Progenitor cell of endocrine pancreas (in vitro differentiated cells): ENCODE measurements at places on chromosomes 11 and 22. TPM values are rescaled to one million over a fixed set of nuclear protein-coding genes. Genes with fewer than 3 reads are reported as not detected.

GRCh38 chr11:41018224-41018623, 441.2 kb downstream of the LRRC4C start:
- no peak overlapping the region for H3K4me3 ChIP-seq
- no peaks in the 10 kb centered on the region for H3K36me3 ChIP-seq
- H3K27me3 ChIP-seq: no peaks in the 10 kb centered on the region
- H3K4me1 ChIP-seq: peaks cover 3% of the 10 kb centered on the region

GRCh38 chr22:40922484-40923303, 28.5 kb upstream of the RBX1 start:
- no peak overlapping the region for H3K4me3 ChIP-seq
- DNase-seq: no peak
- H3K36me3 ChIP-seq: peaks cover 9% of the 10 kb centered on the region
- H3K4me1 ChIP-seq: peaks cover 1% of the 10 kb centered on the region

SLC22A8 gene
- total RNA-seq: 2.4 and 4.1 TPM in 2 replicates

KRTAP5-11 gene
- not detected in 2 replicates for total RNA-seq

DNA sequence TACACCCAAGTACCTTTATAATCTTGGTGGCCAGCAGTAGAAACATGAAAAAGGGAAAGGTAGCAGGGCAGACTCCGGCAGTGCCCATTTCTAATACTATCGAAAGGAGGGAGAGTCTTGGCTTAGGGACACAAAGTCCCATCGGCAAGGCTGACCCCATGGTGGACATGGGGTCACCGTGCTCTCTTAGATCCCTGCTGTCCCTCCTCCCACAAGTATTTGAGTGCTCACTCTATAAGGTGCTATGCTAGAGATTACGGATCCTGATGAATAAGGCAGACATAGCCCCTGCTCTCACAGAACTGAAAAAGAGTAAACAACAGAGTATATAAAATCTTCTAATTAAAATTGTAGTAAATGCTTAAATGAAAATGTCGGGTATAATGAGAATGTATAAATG, 172.4 kb upstream of the PITPNB start:
- no peaks in the 10 kb centered on the region for H3K27me3 ChIP-seq
- H3K27ac ChIP-seq: no peak overlapping the region
- DNase-seq: no peak
- H3K4me1 ChIP-seq: peaks cover 2% of the 10 kb centered on the region

GRCh38 chr22:38699784-38700183, 959 bp downstream of the JOSD1 start:
- peaks cover 42% of the 10 kb centered on the region for H3K4me1 ChIP-seq
- DNase-seq: no peak
- H3K27ac ChIP-seq: peak overlapping the region; percentile 97

GRCh38 chr11:130601141-130601540, 152.7 kb downstream of the ADAMTS15 start:
- no peaks in the 10 kb centered on the region for H3K36me3 ChIP-seq
- peaks cover 9% of the 10 kb centered on the region for H3K4me1 ChIP-seq
- H3K27me3 ChIP-seq: peaks cover 3% of the 10 kb centered on the region
- no peak overlapping the region for H3K4me3 ChIP-seq
- H3K27ac ChIP-seq: no peak overlapping the region
